SW 1271 (cell line): ENCODE measurements at places on chromosomes 12 and 14.

DNA sequence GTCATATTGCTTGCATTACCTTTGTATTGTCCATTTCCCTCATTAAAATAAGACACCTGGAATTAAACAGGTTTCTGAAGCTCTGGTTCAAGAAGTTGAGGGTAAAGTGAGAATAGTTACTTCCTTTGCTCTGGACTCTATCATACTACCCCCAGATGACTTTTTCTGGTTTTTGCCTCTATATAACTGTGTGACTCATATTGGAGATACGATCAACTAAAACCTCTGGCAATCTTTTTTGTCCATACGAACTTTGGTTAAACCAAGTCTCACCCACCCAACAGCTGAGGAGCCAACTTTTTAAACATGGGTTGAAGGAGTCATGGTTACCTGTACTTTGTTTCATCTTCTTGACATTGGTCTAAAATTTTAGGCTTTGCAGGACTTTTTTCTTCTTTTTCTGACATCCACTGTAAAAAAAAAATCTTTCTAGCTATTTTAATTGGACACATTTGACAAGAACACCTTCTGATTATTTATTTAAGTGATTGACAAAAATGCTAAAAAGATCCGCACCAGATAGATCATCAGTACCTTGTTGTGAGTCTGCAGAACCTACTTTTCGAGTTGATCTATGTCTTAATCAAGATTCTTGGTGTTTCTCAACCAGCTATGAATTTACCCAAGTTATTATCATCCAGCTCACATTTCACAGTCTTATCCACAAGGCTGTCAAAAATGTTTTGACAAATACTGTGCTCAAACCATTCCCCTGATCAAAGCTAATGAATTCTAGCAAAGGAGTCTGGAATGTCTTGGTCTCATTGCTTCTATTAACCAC is 166.0 kb downstream of the IPO8 start:
- DNase-seq, result no peak

- DNase-seq, result no peak
Observed at GRCh38 chr12:1692895-1693610, 2.2 kb downstream of the ADIPOR2 start.

DNA sequence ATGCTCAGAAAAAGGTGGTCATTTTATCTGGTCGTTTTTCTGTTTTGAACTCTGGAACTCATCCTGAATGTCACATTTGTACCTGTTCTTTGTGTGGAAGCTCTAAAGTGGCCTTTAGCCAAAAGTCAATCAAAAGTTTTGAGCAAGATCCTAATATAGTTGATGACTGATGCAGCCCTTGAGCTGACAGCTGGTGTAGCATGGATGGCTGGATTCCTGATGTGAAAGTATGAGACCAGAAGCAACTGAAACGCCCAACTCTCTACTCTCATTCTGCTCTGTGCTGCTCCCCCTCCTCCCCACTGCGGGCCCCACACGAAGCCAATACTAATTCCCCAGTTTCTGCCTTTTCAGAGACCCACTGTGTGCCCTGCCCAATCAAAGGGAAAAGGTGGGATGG is 10.3 kb upstream of the MYH7 start:
- DNase-seq, result no peak

DNA sequence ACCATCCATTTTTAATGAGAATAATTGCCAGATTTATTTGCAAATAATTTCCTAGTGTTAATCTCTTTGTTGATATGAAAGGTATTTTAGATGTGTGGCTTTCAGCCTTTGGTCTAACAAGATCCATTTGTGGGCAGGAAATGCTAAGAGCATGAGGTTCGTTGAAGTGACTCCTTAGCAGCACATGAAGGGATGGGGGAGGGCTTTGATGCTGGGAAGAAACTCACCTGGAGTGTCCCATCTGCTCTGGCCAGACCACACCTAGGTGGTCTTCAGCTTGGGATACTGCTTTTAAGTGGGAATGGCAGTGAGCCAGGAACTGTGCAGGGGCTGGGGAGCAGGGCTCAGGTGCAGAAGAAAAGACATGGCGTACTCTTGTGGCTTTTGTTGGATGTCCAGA is 13.6 kb downstream of the SFSWAP start:
- no peak for DNase-seq

- DNase-seq, result no peak
Observed at GRCh38 chr12:89538897-89539296, 13.1 kb upstream of the POC1B start.

DNA sequence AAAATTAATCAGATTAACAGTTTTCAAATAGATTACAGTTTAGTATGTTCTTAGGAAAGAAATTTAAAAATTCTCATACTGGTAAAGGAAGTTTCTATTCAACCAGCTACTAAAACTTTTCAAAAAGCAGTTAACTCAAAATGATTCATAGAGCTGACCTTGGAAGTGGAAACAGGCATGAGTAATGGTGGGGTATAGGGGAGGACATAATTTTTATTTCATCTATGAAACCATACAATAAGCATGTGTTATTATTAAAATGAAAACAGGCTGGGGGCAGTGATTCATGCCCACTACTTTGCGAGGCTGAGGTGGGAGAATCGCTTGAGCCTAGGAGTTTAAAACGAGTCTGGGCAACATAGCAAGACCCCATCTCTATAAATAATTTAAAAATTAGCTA is 73.0 kb downstream of the DNAI7 start:
- DNase-seq, result no peak

- no peak for DNase-seq
Observed at GRCh38 chr12:81468206-81468605, 290.9 kb downstream of the PPFIA2 start.

GRCh38 chr12:14833952-14834351 is 9.4 kb downstream of the ART4 start:
- DNase-seq, result no peak

GRCh38 chr14:74502236-74503019 is 8.9 kb downstream of the ISCA2 start:
- no peak for DNase-seq

DNA sequence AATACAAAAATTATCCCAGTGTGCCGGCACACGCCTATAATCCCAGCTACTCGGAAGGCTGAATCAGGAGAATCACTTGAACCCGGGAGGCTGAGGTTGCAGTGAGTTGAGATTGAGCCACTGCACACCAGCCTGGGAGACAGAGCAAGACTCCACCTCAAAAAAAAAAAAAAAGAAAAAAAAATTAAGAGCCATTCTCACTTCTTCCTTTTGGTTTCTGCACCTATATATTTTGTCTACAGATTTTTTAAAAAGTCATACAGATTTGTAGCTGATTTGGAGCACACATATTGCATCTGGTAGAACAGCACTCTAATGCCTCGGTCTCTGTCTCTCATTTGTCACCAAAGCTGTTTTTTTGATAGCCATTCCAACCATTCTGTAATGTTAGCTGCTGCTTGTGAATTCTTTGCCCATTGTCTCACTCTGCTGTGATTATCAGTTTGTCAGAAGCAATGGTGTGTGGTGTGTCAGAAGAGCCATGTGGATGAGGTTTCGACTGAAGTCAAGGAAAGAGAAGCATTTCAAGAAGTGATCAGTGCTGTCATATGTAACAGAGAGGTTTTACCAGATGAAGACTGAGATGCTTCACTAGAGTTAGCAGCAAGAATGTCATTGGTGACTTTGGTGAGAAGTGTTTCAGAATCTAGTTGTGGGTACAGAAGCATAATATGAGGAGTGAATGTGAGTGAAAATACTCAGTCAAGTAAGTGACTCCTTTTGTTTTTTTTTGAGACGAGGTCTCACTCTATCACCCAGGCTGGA is 8.7 kb upstream of the KTN1 start:
- no peak for DNase-seq
